ENCODE measurements at places on chromosomes 12 and 14.

- no peak for DNase-seq
These were observed 2.0 kb upstream of the GALC start for GRCh38 chr14:87994974-87995373.

GRCh38 chr14:70947739-70948138 is 40.5 kb downstream of the PCNX1 start:
- DNase-seq, result no peak

DNA sequence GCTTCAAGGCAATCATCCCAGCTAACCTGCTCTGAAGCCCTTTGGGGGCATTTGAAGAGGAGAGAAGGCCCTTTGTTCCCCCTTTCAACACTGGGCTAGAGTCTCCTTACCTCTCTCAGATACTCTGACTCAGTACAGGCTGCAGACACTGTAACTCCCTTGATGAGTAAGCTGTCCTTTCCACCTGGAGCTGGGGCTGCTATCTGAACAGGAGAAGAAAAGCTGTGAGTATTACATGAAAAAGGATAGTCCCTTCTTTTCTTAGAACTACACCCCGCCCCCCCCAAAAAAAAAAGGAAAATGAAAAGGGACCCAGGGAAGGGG is 186.6 kb upstream of the PLEKHG7 start:
- no peak for DNase-seq

DNA sequence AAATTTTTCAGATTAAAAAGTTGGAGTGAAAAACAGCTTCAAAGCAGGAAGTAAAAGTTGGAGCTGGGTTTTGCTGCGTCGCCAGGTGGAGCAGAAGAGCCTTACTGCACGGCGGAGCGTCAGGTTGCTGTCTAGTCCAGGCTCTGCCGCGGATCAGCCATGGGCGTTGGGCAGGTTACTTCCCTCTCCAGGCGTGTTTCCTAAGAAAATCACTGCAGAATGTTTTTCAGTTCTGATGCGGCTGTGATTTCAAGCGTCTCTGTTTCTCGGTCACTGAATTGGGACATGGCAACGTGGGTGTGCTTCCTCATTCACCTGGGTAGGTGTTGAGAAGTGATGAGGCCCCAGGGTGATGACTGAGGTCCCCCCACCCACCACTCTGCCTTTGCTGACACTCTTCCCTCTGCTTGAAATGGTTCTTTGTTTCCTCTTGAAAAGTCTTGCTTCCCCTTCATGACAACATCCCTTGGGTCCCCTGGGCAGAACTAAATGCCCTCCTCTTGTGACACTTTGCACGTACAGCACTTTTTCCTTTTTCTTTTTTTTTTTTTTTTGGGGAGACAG is 7.6 kb downstream of the EVL start:
- no peak for DNase-seq

- DNase-seq, result no peak
These were observed 248.0 kb downstream of the DAD1 start for GRCh38 chr14:22341049-22341448.

DNA sequence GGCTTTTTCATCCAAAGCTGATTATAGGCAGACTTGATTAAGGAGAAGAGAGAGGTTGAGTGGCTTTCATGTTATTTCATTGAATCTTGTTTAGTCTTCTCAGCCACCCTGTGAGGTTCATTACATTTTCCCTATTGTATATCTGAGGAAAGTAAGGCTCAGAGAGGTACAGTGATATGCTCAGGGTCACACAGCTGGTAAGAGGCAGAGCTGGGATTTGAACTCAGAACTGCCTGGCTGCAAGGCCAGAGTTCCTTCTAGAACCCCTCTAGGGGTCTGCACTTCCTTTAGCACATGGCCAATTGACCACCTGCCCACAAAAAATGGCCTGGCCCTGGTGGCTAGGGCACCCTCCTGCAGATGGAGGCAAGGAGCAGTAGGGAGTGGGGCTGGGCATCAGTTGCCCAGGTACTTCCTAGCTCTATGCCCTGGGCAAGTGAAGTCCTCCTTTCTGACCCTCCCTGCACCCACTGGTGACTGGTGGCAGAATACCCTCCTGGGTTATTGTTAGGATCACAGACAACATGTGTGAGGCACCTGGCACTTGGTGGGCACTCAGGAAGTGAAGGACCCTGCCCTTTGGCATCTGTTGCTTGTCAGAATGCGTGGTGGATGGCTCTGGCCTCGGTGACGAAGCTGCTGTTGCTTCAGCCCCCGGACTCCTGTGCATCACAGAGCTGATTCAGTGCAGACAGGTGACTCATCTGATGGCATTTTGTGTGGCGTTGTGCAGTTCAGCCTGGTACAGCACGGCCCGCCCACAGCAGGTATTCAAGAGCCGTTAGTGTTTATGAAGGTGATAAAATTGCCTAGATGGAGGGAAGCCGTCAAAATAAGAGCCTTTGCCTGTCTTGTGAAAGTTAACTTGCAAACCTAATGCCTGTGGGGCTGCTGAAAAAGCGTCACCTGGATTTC is 115.8 kb downstream of the SLC25A47 start:
- DNase-seq, result no peak

GRCh38 chr12:642633-643474 is 20.4 kb downstream of the NINJ2 start:
- DNase-seq, result peak; percentile 87

- no peak for DNase-seq
These were observed 131.3 kb downstream of the KTN1 start for GRCh38 chr14:55711175-55711811.

GRCh38 chr12:96083020-96083719 is 47.8 kb upstream of the LTA4H start:
- DNase-seq, result no peak

DNA sequence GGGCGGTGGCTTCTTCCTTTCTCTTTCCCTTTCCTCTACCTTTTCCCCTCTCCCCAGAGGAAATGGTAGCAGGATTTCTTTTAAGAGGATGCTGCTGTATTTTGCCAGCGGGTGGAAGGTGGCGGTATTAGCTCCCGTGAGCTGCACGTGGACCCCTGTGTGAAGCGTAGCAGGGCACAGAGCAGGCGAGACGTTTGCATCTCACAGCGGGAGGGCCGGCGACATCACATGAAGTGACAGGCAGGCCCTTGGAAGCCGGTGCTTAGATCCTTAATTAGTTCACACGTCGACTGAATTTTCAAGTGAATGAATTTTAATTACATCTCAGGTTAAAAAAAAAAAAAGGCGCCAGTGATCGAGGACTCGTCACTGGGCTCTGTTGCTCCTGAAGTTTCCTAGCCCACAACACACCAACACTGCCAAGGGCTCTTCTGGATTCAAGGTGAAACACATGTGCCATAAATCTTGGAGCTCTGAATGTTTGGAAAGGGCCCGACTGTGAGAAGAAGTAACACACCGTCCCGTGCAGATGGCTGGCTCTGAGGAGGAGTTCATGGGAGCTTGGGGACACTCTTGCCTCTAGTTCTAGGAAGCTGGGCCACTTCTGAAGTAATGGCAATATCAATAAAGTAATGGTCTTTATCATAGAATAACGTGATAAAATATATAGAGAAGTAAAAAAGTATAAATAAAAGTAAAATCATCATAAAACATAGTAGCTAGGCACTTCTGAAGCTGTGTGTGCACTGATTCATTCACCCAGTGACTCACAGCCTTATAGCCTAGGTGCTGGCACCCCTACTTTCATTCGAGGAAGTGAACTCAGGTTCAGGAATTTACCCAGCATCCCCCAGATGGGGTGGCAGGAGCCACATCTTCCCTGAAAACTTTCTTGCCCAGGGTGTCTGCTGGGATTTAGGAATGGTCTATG is 75.3 kb downstream of the AACS start:
- DNase-seq, result peak; percentile 61

GRCh38 chr12:47350062-47350408 is 270.3 kb upstream of the AMIGO2 start:
- no peak for DNase-seq

- DNase-seq, result no peak
These were observed 5.6 kb upstream of the E2F7 start for GRCh38 chr12:77070800-77071449.

DNA sequence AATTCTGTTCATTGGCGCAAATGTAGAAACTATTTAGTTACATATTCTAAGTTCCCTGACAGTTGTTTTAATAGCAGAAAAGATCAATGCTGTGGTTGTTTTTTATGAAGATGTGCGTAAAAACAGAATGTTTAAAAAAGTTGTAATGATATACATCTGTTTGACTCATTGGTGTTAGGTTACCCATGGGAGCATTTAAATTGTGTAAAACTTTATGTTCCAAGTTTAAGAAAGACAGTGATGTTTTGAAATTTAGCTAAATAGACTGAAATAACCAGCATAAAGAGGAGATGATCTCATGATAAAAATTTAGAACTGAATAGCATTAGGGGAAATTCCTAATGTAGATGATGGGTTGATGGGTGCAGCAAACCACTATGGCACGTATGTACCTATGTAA is 3.6 kb downstream of the PELI2 start:
- no peak for DNase-seq

DNA sequence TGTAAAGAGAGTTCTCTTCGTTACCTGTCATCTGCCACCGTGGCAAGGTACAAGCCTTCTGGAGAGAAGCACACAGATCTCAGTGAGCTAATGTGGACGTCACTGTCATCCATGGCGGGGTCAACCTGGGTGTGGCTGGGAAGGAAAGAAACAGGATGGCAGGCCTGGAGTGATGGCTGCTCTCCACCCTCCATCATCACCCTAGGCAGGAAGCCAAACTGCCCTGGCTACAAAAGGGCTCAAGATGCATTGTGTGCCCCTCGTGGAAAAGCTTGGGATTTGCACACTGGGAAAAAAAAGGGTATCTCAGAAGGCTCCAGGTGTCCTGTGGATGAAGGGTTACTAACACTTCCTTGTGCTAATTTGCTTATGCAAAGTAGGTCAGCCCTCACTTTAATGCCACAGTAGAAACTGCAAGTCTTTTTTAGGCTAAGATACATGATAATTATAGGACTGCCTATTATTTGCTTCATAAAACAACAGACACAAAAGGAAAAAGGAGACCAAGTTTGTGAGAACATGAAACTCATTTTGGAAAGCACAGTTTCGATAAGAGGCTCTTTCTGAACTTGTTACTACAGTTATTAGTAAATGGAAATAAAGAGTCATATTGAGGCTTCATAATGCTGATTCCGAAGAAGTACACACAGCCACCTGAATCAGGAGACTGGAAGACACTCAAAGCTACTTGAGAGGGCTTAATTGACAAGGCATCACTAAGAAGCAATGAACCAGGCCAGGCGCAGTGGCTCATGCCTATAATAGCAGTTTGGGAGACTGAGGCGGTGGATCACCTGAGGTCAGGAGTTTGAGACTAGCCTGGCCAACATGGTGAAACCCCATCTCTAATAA is 18.9 kb downstream of the RFC5 start:
- DNase-seq, result peak; percentile 39

- peak; percentile 35 for DNase-seq
These were observed 87.2 kb upstream of the PTPRB start for GRCh38 chr12:70724444-70724843.

GRCh38 chr12:25502596-25502995 is 50.5 kb downstream of the LMNTD1 start:
- DNase-seq, result no peak

DNA sequence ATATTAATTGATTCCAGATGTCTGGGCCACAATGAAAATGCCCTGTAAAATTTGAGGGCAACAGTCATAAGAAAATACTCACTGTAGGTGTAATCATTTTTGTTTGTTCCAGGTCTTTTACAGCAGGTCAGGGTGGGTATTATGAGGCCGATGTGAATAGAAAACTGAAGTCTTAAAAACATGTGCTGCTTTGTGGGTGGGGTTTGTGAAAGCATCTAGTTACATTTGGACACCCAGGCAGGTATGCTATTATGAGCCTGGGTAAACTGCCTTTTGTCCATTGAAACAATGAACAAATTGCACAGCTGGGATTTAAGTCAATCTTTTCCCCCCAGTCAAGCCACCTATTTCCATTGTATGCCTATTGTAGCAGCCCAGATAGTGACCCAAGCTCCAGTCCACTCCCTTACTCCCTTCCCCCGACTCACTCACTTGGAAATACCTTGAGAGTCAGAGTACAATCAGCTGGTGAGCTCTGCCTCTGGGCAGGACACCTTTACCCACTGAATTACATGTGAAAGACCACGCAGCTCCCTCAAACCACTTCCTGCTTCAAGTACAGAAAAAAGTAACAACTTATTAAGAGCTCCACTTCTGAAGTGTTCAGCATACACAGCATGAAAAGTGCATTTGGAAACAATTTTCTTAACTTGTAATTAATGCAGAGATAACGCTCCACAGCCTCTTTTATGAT is 1.8 kb downstream of the IGF1 start:
- peak; percentile 47 for DNase-seq

DNA sequence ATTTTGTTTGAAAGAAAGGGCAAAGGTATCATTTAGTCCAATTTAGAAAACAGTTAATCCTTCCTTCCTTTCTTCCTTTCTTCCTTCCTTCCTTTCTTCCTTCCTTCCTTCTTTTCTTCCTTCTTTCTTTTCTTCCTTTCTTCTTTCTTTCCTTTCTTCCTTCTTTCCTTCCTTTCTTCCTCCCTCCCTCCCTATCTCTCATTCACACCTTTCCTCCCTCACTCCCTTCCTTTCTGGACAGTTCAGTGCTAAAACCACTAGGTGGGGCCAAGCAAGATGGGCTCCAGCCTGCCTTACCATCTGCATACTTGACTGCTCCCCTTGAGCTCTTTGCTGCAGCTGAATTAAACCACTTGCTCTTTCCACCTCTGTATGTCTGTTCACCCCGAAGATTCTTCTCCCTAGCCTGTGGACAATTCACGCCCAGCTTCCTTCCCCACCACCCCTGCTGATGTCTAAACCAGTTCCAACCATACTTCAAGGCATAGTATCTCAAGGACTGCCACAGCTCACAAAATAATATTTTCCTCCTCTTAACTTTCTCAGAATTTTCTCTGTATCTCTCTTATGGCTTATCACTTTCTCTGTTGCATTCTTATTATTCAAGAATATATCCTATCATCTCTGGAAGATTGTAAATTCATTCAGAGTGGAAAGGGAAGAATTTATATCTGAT is 78.0 kb downstream of the DBX2 start:
- DNase-seq, result peak; percentile 67

- DNase-seq, result no peak
These were observed 10.2 kb upstream of the PGF start for GRCh38 chr14:74965486-74966153.

- no peak for DNase-seq
These were observed 356.4 kb downstream of the FOXG1 start for GRCh38 chr14:29123017-29123416.

GRCh38 chr14:91383439-91383838 is 34.2 kb downstream of the CCDC88C start:
- DNase-seq, result no peak

DNA sequence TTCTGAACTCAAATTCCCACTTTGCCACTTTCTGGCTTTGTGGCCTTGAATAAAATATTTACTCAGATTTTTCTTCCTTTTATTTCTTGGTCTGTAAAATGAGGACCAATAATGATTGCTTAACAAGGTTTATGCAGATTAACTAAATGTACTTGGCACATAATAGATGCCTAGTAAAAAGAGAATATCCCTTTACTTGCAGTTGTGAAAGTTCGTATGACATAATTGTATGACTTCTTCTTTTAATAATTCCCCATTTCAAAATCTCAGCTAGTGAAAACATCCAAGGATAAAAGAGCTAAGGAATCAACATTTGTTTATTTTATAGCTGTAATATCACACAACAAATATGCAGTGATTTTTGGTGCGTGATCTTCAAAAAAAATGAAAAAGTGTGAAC is 215.6 kb upstream of the ATP2B1 start:
- DNase-seq, result no peak

GRCh38 chr12:2561367-2561766 is 233.4 kb upstream of the FKBP4 start:
- no peak for DNase-seq
